ENCODE measurements at places on chromosomes 2 and 18. TPM values are rescaled to one million over a fixed set of nuclear protein-coding genes. Genes with fewer than 3 reads are reported as not detected.

Gene CCDC68
- 1.0 TPM for total RNA-seq

DNA sequence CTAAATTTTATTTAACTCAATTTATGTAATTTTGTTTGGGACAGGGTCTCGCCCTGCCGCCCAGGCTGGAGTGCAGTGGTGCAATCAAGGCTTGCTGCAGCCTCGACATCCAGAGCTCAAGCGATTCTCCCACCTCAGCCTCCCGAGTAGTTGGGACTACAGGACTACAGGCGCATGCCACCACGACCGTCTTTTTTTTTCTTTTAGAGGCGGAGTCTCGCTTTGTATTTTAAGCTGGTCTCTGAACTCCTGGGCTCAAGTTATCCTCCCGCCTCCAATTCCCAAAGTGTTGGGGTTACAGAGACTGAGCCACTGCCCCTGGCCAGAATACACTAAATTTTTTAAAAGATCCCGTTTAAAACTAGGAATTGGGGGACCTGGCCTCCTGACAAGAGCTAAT is 18.5 kb downstream of the WNT10A start:
- no peak for DNase-seq

Gene RBMS1
- total RNA-seq = 23.1 TPM

- no peak for DNase-seq
Measured at GRCh38 chr2:48651158-48651790, 33.6 kb downstream of the GTF2A1L start.

Gene MRPS9
- total RNA-seq = 62.4 TPM

DNA sequence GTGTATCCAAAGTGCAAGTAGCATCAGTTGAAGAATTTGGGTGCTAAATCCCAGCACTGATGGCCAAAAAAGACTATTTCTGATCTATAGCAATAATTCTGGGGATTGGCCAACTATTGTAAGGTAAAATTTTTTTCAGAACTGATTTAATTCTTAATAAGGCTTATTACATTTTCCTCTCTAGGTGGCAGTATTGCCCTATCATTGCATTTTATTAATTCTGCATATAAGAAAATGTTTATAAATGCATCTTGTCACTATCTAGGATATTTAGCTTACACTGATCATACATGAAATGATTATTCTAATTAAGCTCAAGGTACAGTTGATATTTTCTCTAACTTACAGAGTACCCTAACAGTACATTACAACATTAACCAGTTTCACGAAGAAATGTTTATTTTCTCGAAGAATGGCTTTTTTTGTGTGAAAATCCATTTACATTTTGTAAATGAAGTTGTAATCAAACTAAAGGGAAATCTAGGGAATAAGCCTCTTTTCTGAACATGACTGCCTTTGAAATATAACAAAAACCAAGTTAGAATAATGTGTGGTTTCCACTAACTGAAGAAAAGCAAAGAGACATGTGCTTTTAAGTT is 11.0 kb downstream of the TTN start:
- DNase-seq = no peak

DNA sequence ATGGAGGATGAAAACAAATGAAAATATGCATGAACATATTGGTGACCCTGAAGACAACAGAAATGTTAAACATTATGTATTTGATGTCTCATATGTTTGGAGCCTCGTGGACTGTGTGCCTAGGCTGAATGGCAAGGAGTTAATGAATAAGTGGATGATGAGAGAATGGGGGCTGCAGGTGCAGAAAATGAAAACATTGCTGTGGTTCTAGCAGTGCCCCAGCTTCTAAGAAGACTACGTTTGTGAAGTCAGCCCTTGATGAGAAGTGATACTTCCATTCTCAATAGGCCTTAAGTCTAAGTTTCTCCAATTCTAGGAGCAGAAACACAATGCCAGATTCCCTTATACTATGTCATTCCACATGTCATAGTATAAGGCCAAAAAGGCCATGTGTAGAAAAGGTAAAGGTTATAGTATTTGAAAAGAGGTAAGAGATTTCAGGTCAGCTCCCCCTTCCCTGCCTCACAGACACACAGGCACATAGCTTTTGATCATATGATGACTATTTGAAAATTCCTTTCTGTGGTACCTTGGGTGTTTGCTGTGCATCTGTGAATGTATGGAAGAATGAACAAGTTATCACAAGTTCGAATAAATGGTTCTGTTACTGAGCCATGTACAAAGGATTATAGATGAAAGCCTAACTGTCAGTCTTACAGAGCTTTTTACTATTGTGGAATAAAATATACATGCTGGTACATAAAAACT is 280.8 kb downstream of the SETBP1 start:
- DNase-seq = no peak

DNA sequence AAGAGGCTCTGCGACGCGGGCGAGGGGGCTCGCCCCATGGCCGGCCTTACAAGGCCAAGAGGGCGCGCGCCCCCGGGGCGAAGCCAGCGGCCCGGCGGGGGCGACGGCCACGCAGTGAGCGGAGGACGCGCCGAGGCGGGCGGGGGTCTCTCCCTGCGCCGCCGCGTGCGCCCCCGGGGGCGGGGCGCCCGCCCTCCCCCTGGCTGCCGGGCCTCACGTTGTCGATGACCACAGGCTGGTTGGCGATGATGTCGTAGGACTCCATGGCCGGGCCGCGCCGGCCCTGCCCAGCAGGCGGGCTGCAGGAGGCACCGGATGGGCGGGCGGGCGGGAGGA is 250 bp downstream of the ACTR1B start:
- DNase-seq = no peak

DNA sequence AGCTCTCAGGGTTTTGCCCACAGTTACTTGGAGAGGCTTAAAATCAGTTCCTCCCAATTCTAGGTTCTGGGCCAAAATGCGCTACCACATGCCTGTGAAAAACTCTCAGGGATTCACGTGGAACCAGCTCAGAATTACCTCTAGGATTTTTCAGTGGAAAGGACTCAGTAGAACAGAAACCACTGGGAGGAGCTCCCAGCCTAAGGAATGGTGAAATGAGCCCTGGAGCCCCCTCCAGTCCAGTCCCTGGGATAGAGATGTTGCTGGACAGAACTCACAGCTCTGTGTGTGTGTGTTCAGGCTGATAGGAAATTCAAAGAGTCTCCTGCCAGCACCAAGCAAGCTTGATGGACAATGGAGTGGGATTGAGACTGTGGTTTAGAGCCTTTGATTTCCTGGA is 21.1 kb upstream of the SLC9A4 start:
- no peak for DNase-seq

Gene NEURL3
- not detected for total RNA-seq

Gene HAAO
- 0.78 TPM for total RNA-seq

GRCh38 chr2:147836099-147836498 is 8.7 kb upstream of the ACVR2A start:
- DNase-seq = no peak

DNA sequence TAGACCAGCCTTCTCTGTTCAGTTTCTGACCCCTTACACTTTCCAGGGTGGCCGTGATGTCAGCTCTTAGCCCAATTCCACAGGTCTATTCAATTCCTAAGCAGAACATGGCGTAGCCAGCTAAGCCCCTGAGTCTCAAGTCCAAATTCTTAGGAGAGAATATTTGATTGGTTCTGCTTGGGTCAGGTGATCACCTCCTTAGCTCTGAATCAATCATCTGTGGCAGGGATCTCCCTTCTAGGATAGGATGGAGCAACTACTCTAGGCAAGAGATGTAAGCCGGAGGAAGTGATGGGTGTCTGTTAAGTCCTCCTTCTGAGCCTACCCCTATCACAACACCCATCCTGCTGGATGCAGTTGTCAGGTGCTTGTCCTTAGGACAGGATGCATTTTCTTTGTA is 11.1 kb downstream of the UCN start:
- no peak for DNase-seq

Gene TMEM17
- total RNA-seq = 0.44 TPM

Gene PRKAG3
- total RNA-seq = 22.0 TPM

GRCh38 chr2:130374587-130375290 is 18.9 kb downstream of the PTPN18 start:
- no peak for DNase-seq

DNA sequence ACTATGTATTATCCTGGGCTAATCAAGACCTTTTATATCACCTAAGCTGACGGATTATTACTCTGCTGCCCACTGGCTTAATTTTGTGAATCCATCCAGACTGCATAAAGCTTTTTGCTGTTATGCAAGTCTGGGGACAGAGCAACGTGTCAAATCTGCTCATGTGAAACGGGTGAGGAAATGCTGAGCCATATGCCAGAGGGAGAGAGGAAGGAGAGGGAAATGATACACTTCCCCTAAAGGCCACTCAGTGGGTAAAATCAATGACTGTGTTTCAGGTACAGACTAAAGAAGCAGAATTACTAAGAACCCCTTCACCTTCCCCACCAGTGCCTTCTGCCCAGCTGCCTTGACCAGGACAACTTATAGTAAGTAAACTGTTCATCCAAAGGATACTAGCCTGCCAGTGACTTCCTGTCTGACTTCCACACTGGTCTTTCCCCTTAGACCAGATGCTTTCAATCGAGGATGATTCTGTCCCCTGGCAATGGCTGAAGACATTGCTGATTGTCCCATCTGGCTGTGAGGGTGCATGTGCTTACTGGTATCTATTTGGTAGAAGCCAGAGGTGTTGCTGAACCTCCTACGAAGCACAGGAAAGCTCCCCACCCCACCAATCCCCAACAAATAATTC is 43.0 kb downstream of the STAT1 start:
- no peak for DNase-seq

Gene EPB41L5
- 16.0 TPM for total RNA-seq

GRCh38 chr2:60149176-60149575 is 404.3 kb downstream of the BCL11A start:
- no peak for DNase-seq

- no peak for DNase-seq
Measured at GRCh38 chr2:134232868-134233727, 20.8 kb upstream of the MGAT5 start.

- no peak for DNase-seq
Measured at GRCh38 chr2:45209302-45209701, 200.1 kb upstream of the SIX2 start.

Gene SPC25
- total RNA-seq = 0.19 TPM

Gene VIL1
- not detected for total RNA-seq

DNA sequence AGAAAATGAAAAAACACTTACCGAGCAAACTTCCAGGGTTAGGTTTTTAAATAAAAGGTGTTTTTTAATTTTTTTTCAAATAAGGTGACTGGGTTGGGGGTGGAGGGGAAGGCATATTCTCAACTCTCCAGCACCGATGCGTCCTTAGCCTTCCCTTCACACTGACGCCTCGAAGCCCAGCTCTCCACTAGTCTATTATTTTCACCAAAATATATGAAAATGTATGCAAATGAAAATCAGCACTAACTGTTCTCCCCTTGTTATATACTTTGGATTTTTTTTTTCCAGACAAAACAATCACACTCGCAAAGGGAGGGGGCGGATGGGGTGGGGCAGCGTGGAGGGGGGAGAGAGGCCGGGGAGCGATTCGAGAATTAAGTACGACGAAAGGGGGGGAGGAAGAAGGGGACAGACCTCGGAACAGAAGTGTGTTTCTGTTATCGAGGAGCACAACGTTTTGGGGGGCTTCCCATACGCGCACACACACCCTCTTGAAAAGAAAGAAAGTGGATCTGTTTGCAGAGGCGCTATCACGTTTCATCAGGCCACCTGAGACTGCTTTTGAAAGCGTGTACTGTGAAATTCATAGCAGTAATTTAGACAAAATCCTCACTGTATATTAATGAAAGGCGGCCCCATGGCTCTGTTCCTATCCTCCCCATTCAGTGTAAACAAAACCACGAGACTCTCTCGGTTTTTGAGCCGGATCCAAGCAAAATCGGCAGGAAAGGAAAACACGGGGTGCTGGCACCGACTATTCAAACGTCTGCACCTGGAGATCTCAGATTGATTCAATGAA is 2.4 kb upstream of the POU3F3 start:
- DNase-seq = no peak

DNA sequence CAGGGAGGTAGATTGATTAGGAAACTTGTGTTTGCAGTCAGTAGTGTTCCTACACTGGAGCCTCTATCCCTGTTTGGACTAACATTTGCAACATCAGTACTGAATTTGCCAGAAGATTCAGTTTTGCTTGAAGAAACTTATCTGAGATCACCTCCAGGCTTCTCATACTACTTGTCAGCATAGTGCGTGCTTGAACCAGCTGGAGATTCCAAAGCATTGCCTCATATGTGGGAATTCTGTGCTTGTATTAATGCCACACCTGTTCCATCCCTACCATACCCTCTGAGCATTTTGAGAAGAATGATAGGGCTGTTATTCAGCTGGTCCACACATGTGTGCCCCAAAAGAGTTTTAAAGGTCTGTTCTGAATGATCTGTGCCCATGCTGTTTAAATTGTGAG is 148.7 kb downstream of the RAPGEF4 start:
- no peak for DNase-seq

DNA sequence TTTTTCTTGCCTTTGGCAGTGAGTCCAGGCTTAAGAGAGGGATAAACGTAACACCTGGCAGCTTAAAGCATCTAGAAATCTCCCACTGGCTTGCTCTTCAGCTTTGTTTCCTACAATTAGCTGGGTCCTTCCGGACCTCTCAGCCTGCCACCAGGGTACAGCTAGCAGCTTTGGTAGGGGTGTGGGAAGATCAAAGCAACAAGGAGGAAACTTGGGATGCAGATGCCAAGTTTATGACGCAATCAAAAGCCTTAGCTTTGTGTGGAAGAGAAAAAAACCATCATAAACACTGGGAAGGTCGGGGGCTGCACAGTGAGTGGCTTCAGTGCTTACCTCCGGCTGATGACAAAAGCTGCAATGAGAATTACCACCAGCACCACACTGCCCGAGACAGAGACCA is 116.9 kb downstream of the EPHA4 start:
- DNase-seq = no peak

GRCh38 chr18:59085126-59085794 is 54.4 kb upstream of the SEC11C start:
- DNase-seq = no peak

- DNase-seq = no peak
Measured at GRCh38 chr2:168198476-168199207, 48.8 kb downstream of the STK39 start.

Gene SLC4A3
- 0.93 TPM for total RNA-seq

DNA sequence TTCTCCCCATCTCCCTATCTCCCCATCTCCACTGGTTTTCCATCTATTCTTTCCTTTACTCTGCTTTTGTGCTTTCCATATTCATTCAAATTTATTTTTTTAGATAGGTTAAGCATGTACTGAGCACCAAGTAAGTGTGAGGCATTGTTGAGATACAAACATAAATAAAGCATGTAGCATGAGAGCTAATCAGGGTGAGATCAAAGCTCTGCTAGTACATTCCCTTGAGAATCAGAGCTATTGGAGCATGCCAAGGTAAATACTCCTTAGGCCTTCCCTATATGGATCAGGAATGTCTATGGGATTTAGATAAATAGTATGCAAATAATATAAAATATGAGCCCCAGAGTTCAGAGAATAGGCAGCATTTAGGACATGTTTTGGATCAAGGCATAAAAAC is 25.3 kb downstream of the BABAM2 start:
- DNase-seq = no peak

GRCh38 chr2:98295721-98296414 is 50.4 kb upstream of the CNGA3 start:
- no peak for DNase-seq

DNA sequence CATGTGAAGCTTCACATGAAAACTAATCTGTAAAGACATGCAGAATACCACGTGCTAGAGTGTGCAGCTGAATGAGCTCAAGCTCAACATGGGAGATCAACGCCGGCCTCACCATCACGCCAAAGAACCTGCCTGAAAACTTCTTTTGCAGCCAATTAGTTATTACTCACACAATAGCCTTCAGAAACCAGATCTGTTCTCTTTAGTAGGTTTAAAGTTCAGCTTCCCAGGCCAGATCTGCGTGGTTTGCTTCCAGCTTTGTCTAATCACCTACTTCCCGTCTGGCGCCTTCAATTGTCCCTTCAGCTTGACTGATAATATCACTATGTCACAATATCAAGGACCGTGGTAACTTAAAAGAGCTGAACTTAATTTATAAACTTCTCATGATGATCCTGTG is 68.0 kb upstream of the ZNF236 start:
- no peak for DNase-seq

Gene KLHL14
- not detected for total RNA-seq

All from psoas muscle (tissue), 8 donors.